ENCODE measurements at places on chromosomes 12 and 14.

DNA sequence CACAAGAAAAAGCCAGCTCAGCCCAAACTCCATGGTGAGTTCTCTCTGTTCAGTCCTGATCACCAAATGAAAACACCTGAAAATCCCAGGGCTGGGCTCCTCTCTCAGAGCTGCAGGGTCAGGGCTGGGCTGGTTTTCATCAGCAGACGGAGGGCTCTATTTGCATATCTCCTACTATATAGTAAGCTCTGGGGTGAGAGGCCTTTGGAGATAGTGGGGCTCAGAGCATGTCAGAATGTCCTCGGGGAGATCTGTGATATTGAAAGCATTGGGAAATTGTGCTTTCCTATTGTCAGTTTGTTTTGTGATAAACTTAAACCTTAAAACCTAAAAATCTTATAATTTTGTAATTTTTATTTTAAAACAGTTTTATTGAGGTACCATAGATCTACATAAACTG lies 742.6 kb downstream of the TMEM121 start:
- no peak for DNase-seq

- DNase-seq = no peak
These were observed 47.1 kb upstream of the GZMB start for GRCh38 chr14:24681056-24681455.

GRCh38 chr12:112980491-112981158 lies 2.3 kb downstream of the OAS2 start:
- no peak for DNase-seq

DNA sequence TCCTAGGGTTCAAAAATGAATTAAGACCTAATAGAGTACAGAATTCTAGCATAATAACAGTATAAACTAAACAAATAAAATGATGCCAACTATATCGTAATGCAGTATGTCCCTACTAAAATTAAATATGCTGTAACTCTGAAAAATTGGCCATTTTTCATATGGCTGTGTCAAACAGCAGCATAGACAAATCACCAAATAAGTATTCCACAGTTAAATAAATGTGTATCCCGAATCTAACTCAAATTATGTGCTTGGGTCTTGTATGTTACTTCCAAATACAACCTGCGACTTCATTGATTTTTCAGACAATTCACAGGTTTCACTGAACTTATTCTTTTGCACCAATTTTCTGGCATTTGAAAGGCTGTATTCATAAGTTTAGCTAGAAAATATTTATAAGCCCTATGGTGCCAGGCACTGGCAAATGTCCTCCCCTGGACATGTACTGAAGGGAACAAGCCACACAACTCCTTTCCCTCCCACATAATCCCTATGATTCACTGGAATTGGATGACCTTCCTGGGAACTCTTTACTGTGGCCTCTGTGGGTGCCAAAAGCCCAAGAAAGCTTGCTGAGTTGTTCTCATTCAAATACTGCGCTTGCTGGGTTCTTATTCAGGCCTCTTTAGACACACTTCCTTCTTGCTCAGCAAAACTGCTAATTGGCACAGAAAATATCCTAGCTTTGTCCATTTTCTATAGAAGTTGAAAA lies 108.8 kb downstream of the KITLG start:
- DNase-seq = peak; percentile 94

DNA sequence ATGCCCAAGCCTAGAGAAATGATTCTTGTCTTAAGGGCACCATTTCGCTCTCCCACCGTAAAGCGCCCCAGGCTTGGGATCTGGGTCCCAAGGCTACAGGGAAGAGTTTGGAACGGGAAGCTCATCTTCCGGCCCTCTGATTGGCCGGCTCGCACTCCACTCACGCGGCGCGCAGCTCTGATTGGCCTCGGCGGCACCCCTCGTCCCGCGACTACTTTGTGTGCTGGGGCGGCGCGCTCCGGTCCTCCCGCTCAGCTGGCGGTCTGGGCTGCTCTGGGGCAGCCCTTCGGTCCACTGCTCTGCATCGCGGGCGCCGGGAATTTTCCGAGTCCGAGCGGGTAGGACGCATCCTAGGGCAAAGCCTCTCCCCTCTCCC lies 886 bp upstream of the FUT8 start:
- peak; percentile 91 for DNase-seq

DNA sequence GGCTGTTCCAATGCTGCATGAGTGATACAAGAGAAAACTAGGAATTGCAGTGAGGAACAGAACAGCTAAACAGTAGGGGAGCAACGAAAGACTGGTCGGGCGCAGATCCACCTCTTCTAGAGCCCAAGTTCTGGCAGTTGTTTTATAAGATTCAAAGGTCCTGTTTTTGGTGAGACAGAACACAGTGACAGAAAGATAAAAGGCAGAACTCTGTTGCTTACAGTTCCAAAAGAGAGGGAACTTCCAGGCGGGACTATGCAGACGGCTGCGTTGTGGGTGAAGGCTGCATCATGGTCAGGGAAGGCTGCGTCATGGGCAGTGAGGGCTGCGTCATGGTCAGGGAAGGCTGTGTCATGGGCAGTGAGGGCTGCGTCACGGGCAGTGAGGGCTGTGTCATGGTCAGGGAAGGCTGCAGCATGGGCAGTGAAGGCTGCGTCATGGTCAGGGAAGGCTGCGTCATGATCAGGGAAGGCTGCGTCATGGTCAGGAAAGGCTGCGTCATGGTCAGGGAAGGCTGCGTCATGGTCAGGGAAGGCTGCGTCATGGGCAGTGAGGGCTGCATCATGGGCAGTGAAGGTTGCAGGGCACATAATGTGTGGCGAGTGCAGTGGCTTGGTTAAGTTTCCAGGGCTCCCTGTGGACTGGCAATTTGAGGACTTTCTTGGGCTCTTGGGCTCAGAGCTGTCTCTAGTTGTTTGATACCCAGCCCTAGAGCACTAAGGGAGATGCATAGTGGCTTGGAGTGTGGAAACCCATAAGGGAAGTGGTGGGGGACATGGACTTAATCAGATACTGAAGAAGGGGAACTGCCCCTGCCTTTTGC lies 619.9 kb downstream of the AACS start:
- no peak for DNase-seq

DNA sequence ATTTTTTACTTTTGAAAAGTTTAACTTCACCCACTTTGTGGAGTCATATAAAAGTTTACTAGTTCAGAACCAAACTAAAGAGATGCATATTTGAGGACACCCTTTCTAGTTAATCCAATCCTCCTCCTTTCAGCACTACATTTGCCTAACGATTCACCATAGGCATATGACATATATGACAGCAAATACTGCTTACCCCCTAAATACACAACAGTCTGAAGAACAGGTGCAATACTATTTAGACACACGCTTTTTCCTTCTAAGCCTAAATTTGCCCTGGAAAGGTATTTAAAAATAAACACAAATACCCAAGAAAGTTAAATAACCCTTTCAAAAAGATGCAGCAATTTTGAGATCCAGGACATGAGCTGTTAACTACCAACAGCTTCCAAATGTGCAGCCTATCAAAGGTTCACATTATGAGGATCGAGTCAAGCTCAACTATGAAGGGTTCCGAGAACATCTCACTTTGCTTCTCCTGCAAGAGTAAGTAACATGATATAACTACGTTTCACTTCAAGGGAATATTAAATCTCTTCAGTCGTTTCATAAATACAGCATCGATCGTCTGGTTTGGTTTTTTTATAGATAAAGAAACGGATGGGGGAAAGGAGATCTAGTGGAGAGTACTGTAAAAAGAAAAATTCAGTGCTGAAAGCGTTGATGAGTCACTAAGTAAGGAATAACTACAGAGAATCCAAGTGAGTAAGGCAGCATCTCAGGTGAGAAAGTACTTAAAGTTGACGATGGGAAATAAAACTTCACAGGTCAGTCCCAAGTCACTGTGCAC lies 677 bp upstream of the AP4S1 start:
- no peak for DNase-seq

DNA sequence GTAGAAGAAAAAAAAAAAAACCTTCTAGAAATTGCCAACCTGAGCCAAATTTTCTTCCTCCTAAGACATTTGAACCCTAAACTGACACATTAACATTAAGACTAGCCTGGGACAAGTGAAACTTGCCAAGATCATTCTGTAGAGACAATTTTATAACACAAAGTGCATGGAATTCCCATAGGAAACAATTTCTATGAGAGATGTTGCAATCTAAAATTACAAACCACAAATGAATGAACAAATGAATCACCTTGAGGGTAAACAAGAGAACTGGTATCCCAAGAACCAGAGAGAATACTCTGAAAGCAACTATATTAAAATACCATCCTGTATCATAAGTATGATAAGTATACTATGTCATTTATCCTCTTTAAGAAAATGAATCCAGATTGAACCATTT lies 165.3 kb downstream of the DICER1 start:
- DNase-seq = peak; percentile 48

DNA sequence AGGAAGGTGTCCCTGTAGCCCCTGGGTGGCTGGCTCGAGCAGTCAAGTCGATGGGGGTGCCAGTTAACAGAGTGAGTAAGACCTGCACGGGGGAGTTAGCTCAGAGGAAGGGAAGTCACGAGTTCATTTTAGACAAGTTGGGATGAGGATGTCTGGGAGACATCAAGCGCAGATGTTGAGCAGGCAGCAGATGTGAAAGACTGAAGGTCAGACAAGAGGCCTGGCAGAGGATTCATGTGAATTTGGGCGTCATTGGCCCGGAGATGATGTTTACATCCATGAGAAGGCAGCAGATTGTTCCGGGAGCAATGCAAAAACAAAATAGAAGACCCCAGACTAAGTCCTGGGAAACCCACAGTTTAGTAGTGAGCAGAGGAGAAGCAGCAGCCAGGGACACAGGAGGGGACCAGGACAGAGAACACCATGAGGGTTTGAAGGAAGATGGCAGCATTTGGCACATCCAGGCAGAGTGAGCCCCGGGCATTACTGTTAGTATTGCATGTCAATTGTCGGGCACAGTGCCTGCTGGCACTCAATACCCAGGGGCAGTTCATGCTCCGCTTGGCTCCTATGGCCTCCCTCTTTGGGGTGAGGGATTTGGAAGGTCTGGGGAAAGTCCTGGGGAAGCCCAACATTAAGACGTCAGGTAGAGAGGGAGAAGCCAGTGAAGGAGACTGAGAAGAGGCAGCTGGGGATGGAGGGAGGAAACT lies 15.1 kb downstream of the LTBP2 start:
- no peak for DNase-seq

DNA sequence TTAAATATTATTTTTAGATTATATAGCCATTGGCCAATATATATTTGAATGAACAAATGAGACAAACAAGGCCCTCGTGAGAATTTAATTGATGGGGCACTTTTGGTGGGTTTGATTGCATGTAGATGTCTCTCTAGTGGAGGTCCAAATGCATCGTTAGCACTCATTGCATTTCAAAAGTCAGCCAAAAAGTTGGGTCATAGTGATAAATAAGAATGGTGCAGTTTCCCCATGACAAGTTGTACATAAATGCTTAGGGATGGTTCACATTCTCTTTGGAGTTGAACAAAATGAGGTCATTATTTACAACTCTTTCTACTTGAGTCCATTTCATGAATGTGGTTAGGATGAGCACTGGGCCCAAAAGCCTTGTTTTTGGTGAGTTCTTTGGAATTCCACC lies 1.0 kb downstream of the BEST3 start:
- DNase-seq = no peak

DNA sequence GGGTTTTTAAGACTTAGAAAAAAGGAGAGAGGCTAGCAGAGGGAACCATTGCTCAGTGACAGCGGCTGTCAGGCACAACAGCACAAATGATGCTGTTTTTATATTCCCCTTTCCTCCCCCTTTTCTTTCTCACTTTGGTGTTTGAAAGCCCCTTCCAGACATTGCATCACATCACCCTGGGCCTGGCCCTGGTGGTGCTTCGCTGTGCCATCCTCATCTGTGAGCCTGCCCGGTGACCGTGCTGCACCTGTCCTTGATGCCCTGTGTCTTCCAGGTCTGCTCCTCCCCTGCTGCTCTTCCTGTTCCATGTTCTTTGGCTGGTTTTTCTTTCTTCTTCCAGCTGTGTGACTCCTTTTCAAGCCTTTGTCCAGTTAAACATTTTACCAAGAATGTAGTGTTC lies 24.8 kb downstream of the KLC1 start:
- no peak for DNase-seq

DNA sequence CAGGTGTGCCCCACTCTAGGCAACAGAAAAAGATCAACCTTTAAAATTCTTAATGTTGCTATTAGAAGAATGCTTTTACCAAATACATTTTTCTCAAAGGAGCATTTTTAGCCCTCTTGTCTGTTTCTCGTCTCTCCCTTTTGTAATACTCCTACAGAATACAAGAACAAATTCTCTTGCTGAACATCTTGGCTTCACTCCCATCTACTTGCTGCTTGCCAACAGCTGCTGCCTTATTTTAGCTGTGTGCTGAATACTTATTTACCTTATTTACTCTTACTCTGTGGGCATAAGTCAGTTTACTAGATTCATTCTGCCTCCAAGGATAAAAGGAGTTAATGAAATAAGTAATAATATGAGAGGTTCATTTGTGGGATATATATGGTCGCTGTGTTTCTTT lies 70.8 kb downstream of the POLR3B start:
- DNase-seq = no peak

GRCh38 chr14:106622200-106622745 lies 1095.9 kb downstream of the TMEM121 start:
- DNase-seq = no peak

DNA sequence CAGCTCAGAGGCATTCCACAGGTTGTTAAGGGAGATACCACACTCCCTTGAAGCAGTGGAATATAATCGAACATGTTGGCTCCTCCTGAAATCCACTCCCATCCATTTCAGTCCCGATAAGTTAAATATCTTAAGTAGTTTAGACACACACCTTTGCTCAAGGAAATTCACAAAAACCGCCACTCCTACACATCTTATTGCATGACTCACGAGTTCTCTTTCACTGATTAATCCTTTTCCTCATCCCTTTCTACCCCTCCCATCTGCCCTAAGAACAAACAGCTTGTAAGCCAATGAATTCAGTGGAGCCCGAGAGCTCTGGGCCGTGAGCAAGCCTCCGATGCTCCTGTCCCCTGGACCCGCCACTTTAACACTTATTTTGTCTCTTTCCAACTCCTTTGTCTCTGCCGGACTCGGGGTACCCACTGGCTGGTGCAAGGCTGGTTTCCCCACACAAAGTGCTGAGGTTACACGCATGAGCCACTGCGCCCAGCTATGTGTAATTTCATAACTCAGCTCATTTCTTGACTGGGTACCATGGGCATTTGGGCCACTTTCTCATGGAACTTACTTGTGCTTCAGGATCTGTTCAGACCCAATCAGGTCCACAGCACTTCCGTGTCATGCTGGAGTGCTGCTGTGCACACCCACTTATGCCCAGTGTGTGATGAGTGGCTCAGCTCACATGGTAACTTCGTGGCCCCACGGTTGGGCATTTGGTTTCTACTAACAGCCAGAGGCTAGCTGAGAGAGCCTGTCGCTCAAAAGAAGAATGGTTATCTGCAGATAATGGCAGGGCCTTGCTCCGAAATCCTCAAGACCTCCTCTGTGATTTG lies 171.8 kb upstream of the ALG10B start:
- DNase-seq = no peak

- no peak for DNase-seq
These were observed 2.2 kb downstream of the PDZRN4 start for GRCh38 chr12:41190338-41190737.

DNA sequence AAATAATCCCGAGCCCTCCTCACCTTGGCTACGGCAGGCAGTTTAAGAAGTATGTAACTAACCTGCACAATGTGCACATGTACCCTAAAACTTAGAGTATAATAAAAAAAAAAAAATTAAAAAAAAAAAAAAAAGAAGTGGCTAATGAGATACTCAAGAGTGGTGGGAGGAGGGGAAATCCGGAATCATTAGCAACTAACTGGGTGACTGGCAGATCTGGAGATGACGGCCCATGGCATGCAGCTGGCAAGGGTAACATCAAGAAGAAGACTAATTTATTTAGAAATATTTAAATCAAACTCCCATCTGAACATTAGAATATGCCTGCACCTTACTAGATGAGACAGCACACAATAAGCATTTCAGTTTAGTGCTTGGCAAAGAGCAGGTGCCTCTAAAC lies 52.3 kb upstream of the TMCC3 start:
- no peak for DNase-seq

GRCh38 chr14:58816416-58817115 lies 178.8 kb downstream of the DACT1 start:
- DNase-seq = no peak
